ENCODE measurements at places on chromosomes 2 and 18.
A peak's percentile ranks its signal among the peaks of the same experiment; 100 is the strongest.

DNA sequence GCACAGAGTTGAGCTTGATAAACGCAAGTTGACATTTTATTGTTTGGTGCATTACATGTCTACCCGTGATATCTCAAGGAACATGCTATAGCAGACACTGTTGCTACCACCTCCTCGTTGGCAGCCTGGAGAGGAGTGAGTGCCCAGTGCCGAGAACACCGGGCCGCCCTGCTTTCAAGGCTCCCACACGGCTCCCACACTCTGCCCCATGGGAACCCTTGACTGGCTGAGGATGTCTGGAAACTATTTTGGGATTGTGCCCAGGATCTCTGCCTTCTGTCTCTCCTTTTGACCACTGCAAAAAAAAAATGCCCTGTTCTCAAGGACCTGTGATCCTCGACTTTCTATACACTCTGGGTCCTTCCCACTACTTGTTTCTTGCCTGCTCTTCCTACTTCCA is 21.1 kb downstream of the TET3 start:
- DNase-seq = no peak

- DNase-seq = no peak
Measured at GRCh38 chr18:46636040-46636630, 20.9 kb downstream of the LOXHD1 start.

- no peak for DNase-seq
Measured at GRCh38 chr2:200259577-200259957, 46.9 kb upstream of the SPATS2L start.

DNA sequence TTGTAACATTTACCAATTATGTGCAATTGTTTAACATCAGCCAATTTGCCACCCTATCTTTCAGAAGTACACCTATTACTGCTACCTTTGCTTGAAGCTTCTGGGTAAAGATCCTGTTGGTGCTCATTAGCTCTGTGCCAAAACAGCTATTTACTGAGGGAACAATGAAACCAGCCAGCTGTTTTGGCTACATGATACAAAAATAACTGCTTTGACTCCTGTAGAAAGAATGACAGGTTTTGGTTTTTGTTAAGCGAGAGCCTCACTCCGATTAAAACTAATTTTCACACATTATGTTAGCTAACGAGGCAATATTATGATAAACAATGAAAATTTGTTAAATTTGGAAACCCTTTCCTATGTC is 907.0 kb downstream of the EPHA4 start:
- DNase-seq = no peak

- peak; percentile 35 for DNase-seq
Measured at GRCh38 chr2:60500861-60501260, 52.6 kb downstream of the BCL11A start.

DNA sequence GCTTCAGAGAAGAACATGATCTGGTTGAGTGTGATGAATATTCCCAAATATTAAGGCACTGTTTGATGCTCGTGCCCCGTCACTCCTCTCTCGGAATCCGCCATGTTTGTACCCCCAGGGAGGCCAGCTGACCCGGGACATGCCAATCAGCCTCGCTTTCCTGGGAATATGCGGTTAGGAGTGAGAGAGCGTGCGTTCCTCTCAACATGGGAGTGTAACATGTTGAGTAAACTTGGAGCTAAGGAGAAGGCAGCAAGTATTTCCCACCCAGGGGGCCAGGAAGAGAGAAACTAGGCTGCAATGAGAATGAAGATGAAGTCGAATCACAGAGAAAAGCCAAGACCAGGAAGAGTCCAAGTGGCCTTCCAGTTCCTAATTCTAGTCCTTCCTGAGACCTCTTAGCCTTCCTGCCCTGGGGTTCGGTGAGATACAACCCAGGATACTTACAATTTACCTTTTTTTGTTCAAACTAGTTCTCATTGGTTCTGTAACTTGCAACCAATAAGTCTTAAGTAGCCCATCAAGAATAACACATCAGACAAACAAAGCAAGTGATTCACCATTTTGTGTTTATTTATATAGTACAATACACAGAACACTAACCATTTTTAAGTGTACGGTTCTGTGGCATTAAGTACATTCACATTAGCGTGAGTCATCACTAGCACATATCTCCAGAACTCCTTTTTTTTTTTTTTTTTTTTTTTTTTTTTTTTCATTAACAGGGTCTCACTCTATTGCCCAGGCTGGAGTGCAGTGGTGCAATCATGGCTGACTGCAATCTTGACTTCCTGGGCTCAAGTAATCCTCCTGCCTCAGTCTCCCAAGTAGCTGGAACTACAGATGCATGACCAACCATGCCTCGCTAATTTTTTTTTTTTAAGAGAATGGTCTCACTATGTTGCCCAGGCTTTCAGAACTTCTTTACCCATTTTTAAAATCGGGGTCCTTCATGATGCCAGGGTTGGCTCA is 36.4 kb upstream of the SLC1A4 start:
- DNase-seq = no peak

- no peak for DNase-seq
Measured at GRCh38 chr2:37560241-37560848, 111.1 kb downstream of the CDC42EP3 start.

- peak; percentile 53 for DNase-seq
Measured at GRCh38 chr2:205684871-205685313, 2.6 kb downstream of the NRP2 start.

DNA sequence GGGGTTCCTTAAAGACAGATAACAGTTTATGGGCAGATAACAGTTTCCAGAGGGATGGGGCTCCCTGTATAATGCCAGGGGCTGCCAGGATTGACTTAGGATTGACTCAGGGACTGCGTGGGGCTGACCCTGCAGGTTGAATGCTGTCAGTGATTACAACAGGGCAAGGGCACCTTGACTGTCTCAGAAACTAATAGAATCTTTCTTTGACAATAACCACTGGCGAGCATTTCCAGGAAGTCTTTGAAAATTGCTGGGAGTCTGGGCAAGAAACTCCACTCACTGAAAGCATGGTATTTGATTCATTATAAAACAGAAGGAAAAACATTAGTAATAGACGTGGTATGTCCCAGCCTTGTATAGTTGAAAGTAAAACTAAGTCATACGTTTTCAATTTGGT is 101.0 kb downstream of the GPD2 start:
- no peak for DNase-seq

DNA sequence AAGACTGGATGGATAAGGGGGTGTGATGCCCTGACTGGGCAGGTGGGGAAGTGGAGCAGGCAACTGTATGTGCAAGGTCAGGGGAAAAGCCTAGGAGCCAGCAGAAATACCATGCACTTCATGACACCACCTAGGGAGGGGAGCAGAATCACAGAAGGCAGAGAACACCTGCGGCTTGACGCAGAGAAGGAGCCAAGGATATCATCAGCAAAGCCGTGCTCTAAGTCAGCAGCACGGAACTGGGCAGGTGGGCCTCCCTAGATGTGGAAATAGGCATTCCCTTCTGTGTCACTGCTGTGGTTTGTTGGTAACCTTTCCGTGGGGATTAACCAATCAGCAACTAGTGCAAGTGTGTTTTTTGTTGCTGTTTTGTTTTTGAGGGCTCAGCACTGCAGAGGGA is 41.3 kb downstream of the HDLBP start:
- DNase-seq = no peak

DNA sequence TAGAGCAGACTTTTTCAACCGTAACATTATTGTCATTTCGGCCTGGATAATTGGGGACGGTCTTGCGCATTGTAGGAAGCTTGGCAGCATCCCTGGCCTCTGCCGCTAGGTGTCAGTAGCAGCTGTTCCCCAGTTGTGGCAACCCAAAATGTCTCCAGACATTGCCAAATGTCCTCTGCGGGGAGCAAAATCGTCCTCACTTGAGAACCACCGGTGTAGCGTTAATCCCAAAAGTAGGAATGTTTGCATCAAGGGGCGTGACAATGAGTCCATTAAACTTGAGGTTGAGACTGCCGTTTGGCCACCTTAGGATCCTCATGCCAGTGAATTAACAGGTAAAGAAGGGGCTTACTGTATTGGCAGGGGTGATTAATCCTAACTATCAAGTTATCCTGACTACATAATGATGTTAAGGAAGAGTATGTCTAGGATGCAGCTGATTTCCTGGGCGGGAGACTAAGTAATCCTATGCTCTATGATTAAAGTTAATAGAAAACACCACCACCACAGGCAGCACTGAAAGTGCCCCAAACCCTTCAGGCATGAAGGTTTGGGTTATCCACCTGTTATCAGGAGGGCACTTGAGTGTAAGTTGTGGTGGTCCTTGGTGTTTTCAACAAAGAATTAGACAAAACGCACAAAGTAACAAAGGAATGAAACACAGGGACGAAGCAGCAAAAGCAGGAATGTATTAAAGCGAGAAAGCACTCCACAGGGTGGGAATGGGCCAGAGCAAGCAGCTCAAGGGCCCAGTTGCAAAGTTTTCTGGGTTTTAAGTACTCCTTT is 4.9 kb upstream of the ZC3H8 start:
- DNase-seq = peak; percentile 89

DNA sequence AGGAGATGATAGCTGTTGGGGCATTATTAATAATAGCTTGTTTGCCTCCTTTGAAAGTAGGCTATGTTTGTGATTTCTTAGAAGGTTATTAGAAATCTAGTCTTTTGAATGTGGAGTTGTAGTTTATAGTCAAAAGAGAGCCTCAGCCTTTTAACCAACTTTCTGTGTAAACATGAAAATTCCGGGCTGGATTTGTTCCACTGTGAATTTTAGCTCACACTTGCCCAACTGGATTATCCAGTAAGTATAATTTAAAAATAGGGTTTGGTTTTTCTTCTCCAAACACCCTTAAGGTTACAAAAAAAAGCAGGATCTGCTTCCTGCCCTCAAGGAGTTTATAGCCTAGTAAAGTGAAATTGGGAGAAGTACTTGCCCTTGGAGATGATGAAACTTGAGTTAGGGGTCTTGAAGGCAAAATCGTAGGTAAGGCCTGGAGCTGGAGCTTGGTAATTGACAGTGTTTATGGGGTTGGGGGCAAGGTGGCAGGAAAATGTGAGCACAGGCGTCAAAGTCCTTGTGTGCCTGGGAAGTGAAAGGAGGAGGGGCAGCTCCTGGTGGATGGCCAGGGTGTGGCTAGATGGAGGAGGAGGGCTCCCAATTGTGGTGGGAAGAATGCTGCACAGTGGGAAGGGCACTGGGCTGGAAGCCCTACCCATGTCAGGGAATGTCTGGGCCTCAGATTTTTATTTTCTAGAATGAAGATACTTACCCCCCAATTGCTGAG is 21.3 kb downstream of the ITGA6 start:
- DNase-seq = no peak

Data from suppressor macrophage treated with lipopolysaccharide for 1 hour (primary cell).